Activated T-helper 1 cell treated with anti-CD3 and anti-CD28 coated beads, Interleukin-2, amount 50 U/mL, for 16 hours (primary cell): ENCODE measurements at places on chromosomes 16 and 17.

DNA sequence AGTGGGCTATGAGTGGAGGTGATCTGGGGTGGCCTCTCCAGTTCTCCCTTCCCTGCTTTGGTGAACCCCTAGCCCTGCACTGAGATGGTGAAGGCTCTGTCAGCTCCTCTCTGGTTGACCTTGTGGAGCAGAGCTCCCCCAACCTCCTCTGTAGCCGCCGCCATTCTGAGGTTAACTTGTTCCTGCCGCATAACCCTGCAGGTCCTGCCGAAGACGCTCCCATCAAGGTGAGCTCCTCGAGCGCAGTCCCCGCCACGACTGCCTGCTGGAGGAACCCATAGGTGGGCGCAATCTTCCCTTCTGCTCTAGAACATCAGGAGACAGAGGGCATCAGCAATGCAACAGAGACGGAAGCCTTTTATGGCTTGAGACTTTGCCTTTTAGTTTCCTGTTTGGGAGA lies 15.2 kb upstream of the SLC47A2 start:
- DNase-seq = no peak

GRCh38 chr17:82960419-82961271 lies 118.8 kb upstream of the METRNL start:
- no peak for DNase-seq

DNA sequence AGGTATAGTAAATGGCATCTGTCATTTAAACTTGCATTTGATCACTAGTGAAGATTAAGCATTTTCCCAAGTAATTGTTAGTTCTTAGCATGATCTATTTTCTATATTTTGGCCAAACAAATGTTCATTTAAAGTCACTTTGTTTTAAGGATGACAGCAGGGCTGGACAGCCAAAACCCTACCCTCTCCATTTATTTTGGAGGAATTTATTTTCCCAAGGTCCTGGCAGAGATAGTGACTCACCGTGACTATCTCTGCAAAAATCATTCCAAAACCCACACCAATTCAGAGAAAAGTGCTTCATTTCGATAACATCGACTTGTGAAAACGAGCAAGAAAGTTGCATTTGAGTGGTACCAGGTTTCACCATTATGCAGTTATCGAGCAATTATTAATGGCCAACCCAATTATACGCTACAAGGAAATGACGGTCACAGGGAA lies 665 bp upstream of the AKAP1 start:
- no peak for DNase-seq

- no peak for DNase-seq
These were observed 100.6 kb upstream of the PLCG2 start for GRCh38 chr16:81678326-81679095.

DNA sequence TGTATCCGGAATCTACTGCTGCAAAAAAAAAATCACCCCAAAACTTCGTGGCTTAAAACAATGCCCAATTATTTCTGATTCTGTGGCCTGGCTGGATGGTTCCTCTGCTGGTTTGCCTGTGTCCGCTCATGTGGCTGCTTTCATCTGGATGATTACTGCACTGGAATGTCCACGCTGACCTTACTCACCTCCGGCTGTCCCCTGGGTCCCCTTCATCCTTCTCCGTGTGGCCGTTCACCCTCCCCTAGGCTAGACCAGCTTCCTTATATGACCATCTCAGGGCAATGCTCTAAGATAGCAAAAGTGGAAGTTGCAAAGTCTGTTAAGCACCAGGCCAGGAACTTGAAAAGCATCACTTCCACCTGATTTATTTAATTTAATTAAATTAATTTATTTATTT lies 31.4 kb upstream of the SPNS2 start:
- no peak for DNase-seq

- peak; percentile 88 for DNase-seq
These were observed at the start of gene RPL13 for GRCh38 chr16:89560378-89561141. RPL13 (plus strand) TSS chr16:89560682; CDS start chr16:89560960, 278 bp downstream.

DNA sequence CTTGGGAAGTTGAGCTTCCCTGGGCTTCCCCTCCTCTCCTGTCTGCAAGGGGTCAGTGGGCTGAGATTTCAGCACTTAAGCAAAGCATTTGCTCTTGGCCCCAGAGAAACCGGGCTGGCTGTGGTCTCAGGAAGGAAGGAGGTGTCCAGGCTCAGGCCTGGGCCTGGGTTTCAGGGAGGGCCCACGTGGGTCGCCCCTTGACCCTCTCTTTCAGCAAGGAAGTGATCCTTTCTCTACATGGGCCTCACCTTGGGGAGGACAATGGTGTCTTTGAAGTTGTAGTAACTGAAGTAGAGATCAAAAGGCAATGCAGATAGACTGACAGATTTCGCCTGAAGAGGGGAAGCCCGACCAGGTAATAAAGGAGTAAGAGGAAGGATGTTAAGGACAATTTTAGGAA lies 2.7 kb downstream of the NOD2 start:
- no peak for DNase-seq

GRCh38 chr16:35310999-35311398 lies 1851.6 kb downstream of the TP53TG3F start:
- no peak for DNase-seq

DNA sequence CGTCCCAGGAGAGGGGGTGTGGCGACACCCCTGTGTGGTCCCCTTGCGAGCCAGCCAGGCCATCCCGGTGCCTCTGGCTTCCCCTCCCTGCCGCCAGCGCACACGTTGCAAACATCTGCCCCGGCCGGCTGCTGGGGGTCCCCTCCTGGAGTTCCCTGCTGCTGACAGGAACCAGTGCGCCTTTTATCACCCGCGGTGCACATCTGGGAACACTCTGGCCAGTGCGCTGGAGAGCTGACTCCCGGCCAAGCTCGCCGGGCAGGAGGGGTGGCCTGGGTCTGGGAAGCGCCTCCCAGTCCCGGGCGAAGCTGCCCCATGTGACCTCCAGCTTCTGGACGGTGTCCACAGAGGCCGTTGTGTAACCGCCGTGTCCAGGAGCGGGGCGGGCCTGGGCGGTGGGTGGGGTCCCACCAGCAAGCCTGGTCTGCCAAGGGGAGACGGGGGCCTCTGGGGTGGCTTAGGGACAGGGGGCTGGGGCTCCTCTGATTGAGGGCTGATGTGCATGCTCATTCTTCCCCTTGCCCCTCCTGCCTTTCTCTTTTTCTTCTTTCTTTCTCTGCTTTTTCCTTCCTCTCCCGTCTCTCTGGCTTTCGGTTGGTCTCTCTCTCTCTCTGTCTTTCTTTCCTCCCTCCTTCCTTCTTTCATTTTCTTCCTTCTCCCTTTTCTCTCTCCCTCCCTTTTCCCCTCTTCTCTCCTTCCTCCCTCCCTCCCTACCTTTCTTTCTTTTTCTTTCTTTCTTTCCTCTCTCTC lies 25.2 kb upstream of the CIBAR2 start:
- no peak for DNase-seq

- DNase-seq = no peak
These were observed 67.2 kb downstream of the CDH8 start for GRCh38 chr16:61969077-61969382.

DNA sequence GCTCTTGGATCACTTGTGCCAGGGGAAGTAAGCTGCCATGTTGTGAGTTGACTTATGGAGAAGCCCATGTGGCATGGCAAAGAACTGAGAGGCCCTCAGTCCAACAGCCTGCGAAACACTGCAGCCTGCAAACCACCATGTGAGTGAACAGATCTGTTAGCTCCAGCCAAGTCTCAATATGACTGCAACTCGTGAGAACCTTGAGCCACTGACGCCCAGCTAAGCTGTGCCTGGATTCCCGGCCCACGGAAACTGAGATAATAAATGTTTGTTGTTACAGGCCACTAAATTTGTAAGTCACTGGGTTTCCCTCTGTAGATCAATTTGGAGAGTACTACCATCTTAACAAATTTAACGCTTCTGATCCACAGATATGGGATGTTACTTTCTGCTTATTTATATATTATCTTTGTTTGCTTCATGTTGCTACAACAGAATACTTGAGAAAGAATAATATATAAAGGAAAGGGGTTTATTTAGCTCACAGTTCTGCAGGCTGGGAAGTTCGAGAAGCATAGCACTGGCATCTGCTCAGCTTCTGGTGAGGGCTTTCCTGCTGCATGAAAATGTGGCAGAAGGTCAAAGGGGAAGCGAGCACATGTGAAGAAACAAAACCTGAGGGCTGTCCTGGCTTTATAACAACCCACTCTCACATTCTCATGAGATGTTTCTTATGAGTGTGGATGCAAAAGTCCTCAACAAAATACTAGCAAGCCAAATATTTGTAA lies 29.4 kb upstream of the ATP2A3 start:
- DNase-seq = no peak

DNA sequence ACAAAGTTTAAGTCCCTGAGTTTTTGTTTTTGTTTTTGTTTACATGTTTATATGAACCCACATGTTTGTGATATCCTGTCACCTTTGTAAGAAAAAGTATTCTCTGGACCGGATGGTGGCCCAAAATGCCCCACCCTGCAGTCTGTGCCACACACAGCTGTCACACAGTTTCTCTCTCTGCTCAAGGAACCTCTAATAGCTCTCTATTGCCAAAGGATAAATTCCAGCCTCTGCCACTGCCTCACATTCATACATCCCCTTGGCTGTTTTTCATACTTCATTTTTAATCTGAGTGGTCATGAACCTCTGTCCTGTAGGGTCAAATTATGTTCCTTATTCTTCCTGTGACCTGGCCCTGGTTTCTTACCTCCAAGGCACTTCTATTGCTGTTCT lies 520.3 kb upstream of the CDH5 start:
- DNase-seq = no peak

DNA sequence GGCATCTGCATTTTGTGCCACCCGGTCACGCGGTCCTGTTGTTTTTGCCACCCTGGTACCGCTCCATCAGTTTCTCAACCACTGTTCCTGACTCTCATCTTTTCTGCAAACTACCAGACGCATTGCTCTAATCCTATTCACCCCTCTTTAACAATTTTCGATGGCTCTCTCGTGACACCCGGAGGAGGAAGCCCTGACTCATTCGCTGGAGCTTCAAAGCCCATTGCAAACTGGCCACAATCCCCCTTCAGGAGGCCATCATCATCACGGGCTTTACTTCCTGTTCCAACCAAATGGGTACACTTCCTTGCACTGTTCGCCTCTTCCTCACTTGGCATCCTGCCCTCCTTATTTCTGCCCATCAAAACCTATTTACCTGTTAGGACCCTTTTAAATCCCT lies 155.3 kb downstream of the RGS9 start:
- DNase-seq = no peak

DNA sequence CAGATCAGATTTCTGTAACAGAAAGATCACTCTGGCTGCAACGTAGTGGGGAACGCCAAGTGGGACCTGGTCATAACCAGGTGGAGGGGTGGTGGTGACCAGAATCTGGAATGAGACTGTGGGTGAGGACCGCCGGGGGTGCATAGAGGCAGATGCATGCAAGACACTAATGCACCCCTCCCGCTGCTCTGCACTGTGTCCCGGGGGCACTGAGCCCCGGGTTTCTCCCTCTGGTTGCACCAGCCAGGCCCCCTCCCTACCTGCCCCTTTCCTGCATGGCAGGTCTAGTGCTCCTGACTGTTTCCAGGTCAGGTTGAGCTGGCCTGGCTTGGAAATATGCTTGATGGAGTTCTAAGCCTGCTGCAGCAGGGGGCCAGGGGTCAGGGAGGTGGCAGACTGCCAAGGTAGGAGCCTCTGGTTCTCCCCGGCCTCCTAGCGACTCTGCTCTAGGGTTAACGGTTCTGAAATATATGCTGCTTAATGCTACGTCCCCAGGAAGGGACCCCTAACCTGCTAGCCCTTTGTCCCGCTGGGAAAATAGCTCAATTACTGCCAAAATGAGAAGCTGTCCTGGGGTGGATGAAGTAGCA lies 94.3 kb downstream of the SDK2 start:
- DNase-seq = no peak

- DNase-seq = no peak
These were observed 135.5 kb downstream of the IRF8 start for GRCh38 chr16:86034421-86034919.

GRCh38 chr17:42891539-42892152 lies 9.0 kb upstream of the G6PC1 start:
- DNase-seq = no peak

GRCh38 chr16:25007284-25007984 lies 7.7 kb downstream of the ARHGAP17 start:
- no peak for DNase-seq

GRCh38 chr17:57625957-57626356 lies 119.1 kb downstream of the CCDC182 start:
- DNase-seq = no peak

DNA sequence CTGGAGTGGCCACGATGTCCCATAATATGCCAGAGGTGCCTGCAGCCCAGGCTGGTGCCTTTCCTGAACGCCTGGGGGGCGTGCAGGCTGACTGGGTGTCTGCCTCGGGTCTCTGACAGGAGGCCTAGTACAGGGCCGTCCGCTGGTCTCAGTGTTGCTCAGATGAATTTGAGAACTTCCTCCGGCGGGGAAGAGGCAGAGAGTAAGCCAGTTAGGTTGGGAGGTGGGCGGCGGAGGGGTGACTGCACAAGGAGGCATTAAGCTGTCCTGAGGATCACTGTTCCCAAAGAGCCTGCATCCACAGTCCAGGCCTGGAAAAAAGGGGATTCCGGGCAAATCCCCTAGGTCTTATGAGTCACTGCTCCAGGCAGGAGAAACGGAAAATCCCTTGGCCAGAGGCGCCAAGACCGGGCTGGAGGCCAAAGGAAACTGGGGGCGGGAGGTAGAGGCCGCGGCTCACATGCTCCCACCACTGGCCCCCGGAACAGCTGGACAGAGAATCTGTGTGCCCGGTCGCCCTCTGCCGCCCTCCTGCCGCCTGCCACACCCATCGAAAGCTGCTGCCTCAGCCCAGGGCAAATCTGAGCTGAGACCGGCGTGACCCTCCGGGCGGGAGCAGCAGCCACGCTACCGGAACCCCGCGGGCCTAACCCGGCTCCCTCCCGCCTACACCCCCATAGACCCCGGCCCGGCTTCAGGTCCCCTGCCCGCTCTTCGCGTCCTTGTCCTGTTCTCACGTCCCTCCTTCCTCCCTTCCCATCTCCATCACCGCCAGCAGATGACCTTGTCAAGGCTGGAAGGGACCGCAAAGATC lies 1.2 kb downstream of the TRIM47 start:
- no peak for DNase-seq

DNA sequence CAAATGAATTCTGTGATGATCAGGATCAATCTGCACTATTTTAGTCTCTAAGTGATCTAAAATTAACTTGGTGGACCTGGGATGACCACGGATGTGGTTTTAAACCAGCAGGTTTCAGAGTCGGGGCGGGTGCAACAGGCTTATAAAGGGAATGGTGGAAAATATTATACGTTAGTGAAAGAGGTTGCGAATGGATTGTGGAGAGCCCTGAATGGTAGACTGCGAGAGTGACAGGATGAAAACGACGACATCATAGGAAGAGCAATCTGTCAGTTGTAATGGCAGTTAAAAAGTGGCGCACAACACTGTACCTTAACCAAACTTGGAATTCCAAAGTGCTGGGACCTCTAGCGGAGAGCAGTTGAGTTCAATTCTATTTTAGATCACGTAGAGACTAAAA lies 1.2 kb upstream of the CYB5B start:
- no peak for DNase-seq

GRCh38 chr16:1157639-1158455 lies 4.9 kb downstream of the CACNA1H start:
- DNase-seq = no peak

DNA sequence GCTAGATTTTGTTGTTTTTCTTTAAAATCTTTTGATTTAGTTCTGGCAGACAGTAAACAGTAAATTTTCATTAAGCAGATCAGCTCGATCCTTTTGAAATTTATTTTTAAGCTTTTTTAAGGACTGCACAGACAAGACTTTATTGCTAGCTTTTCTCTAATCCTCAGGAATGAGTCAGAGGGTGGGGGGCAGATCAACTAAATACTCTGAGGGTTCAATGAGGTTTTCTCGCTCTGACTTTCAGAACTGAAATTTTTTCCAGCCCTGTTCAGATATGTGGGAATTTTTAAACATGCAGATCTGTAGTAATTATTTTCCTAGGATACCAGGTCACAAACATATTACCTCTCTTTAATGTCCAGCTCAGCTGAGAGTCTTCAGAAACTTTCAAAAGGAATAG lies 977.2 kb downstream of the CDH11 start:
- DNase-seq = no peak

- no peak for DNase-seq
These were observed 87.8 kb downstream of the SPAG9 start for GRCh38 chr17:51032850-51033249.
